ENCODE measurements at places on chromosomes 1 and 21. TPM values are rescaled to one million over a fixed set of nuclear protein-coding genes. Genes with fewer than 3 reads are reported as not detected.

Gene LRRC53
- not detected for total RNA-seq

Gene LMO4
- 51.4 TPM for total RNA-seq

Gene COA6
- total RNA-seq, result 21.8 TPM

Gene OR10J1
- total RNA-seq, result not detected

Gene FAM43B
- total RNA-seq, result 0.48 TPM

Gene CENPS
- 5.0 TPM for total RNA-seq

Gene GJA8
- not detected for total RNA-seq

Gene C8A
- total RNA-seq, result not detected

Gene OR10Z1
- not detected for total RNA-seq

Gene PLA2G2F
- total RNA-seq, result not detected
